Heart left ventricle (tissue), 16 donors: ENCODE measurements at places on chromosomes 6 and 20. TPM values are rescaled to one million over a fixed set of nuclear protein-coding genes. Genes with fewer than 3 reads are reported as not detected.

DNA sequence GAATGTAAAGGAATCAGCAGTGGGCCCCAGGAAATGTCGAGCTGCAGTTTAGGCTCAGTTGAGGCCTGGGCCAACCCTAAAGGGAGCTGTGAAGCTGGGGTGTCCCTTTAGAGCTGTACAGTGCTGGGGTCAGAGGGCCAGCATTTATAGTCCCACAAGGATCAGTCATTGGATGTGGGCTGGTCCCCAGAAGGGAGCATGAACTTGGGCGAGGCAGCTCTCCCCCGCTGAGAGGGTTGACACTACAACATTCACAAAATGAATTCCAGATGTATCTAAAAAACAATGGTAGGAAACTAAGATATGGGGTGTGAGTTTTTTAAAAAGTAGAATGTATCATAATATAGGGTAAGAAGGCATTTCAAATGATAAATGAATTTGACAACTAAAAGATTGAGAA is 29.7 kb upstream of the TMX4 start:
- no peaks in the 10 kb centered on the region for H3K4me1 ChIP-seq
- H3K36me3 ChIP-seq = no peaks in the 10 kb centered on the region
- DNase-seq = no peak
- H3K4me3 ChIP-seq = no peak overlapping the region
- H3K27me3 ChIP-seq = no peaks in the 10 kb centered on the region
- H3K27ac ChIP-seq = no peak overlapping the region

- H3K27ac ChIP-seq = no peak overlapping the region
- DNase-seq = no peak
- no peak overlapping the region for H3K4me3 ChIP-seq
- H3K4me1 ChIP-seq = peaks cover 6% of the 10 kb centered on the region
- no peaks in the 10 kb centered on the region for H3K36me3 ChIP-seq
Measured at GRCh38 chr20:2289475-2289874, 6.3 kb upstream of the TGM3 start.

GRCh38 chr20:39822667-39823066 is 860.5 kb downstream of the DHX35 start:
- H3K4me1 ChIP-seq = no peaks in the 10 kb centered on the region
- no peaks in the 10 kb centered on the region for H3K36me3 ChIP-seq
- no peaks in the 10 kb centered on the region for H3K27me3 ChIP-seq

DNA sequence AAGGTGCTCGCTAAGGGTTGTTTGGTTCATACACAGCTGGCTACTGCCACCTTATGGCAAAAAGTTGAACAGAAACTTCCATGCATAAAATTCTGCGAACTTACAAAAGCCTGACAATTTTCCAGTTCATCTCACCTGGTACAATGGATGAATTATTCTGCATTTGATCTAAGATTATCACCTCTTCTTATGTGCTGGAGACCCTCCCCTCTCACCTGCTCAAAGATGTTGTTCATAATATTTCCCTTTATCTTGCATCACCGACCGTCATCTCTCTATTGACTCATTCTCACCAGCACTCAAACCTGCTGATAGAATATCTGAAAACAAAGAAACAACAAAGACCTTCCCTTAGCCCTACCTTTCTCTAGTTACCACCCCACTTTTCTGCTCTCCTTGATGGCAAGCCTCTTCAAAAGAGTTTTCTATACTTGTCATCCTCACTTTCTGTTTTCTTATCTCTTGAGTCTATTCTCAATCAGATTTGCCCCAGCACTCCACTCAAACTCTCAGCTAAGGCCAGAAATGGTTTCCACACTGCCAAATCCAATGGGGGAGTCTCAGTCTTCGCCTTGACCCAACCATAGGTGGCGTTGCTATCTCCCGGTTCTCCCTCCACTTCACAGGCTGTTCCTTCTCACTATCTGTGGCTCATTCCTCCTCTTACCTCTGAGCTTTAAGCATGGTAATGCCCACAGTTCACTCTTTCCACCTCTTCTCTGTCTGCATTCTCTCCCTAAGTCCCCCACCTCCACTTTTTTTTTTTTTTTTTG is 25.8 kb downstream of the SNRNP48 start:
- no peaks in the 10 kb centered on the region for H3K4me1 ChIP-seq
- H3K27me3 ChIP-seq = no peaks in the 10 kb centered on the region
- DNase-seq = no peak
- no peak overlapping the region for H3K27ac ChIP-seq
- H3K4me3 ChIP-seq = no peak overlapping the region
- H3K36me3 ChIP-seq = peaks cover 35% of the 10 kb centered on the region

The PI16 gene
- total RNA-seq = 16.5 TPM

The TMEM74B gene
- total RNA-seq = 1.9 TPM
